D721Med (cell line): ENCODE measurements at places on chromosomes 11 and 22.

DNA sequence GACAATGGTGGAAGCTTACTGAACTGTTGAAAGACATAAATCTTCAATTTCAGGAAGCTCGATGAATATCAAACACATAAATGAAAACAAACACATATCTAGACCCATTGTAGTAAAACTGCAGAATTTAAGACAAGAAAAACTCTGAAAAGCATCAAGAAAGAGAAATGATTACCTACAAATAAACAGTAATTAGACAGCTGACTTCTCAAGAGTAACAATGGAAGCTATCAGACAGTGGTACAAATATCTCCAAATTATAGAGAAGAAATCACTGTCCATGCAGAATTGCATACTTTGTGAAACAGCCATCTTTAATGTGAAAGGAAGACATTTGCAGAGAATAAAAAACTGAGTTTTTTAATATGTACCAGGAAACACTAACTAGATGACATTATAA lies 45.7 kb downstream of the ANO3 start:
- DNase-seq = no peak

- DNase-seq = no peak
Observed at GRCh38 chr11:83933008-83933407, 646.8 kb upstream of the CCDC90B start.

GRCh38 chr22:44112191-44112590 lies 68.5 kb upstream of the PARVG start:
- no peak for DNase-seq

GRCh38 chr11:13720940-13721339 lies 52.5 kb downstream of the FAR1 start:
- DNase-seq = no peak

GRCh38 chr11:105220121-105220520 lies 80.6 kb upstream of the CARD18 start:
- DNase-seq = no peak

GRCh38 chr11:125287491-125288210 lies 123.1 kb downstream of the PKNOX2 start:
- no peak for DNase-seq

DNA sequence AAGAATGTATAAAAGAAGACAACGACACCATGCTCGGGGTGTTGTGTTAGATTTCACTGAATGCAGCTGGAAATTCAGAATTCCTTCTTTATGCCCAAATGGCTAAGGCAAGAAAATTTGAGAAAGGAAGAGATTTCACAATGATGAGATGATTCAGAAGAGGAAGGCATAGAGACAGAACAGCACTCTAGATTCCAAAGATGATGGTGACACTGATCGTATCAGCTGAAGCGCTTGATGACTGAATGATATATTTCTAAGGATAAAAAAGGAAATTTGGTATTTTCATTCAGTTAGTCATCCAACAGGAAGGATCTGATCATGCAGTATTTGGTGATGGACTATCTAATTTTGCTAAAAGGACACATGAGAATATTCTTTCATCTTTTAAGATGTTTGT lies 189.2 kb downstream of the EFCAB6 start:
- no peak for DNase-seq

DNA sequence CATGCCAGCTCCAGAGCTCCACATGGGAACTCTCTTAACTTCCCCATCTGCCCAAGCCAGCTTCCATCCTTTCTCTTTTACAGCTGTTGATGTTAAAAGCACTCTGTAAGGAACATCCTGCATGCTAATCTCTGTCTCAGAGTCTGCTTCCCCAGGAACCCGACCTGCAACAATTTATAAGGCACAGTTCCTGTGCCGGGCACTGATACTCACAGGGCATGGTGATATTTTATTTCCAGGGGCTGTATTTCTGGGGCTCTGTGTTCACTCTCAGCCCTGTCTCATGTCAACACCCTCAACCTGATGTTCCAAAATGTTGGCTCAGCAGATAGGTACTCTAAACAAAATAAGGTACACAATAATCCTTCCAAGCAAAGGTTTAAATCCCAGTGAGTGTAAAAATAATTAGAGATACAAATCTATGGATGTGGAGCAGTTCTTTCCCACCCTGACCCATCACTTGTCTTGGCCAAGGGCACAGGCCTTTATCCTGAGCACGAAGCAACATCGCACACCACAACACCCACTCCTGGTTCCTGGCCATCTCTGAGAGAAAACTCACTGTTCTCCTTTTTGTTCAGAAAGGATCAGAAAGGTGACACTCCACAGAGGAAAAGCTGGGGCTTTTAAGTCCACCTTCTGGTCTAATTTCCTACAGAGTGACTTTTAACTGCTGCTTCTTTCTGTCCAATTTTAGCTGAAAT lies 44.8 kb upstream of the C11orf87 start:
- DNase-seq = no peak
